ENCODE measurements at places on chromosomes 1 and 21.

DNA sequence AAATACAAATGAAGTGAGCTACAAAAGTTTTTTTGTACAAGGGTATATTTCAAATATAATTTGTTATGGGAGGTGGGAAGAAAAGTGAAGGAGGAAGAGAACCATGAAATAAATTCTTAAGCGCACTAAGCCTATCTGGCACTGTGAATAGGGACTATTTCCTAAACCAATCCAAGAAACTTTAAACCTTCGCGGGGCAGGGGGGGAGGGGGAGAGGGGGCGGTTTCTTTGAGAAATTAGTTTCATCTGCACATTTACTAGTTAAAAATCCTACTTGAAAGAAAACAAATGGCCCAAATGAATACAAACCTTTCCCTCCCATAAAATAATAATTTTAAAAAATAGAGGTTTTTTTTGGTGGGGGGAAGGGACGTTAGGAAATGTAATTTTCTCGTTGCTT, 364 bp downstream of the GOLPH3L start:
- DNase-seq: no peak

- DNase-seq: no peak
Measured at GRCh38 chr21:39518847-39519210, 67.1 kb downstream of the SH3BGR start.

- DNase-seq: no peak
Measured at GRCh38 chr21:27532076-27532475, 565.2 kb upstream of the ADAMTS5 start.

- DNase-seq: no peak
Measured at GRCh38 chr1:89808441-89809117, 12.3 kb upstream of the LRRC8D start.

DNA sequence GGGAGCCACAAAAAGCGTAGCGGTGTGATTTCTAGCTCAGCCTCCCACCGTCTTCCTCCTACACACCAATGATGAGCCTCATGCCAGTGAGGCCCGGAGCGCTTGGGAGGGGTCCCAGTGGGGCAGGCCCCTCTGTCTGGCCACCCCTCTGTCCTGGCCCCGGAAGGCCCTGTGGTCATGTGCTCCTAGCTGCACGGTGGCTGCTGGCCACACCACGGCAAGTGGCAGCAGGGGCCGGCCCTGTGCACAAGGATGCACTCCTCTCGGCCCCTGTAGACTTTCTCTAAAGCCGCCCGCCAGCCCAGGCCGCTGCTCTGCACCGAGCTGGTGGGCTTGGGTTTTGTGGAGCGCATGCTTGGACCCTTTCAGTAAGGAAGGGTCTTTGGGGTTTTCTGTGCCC, 53.6 kb downstream of the KCNAB2 start:
- no peak for DNase-seq

DNA sequence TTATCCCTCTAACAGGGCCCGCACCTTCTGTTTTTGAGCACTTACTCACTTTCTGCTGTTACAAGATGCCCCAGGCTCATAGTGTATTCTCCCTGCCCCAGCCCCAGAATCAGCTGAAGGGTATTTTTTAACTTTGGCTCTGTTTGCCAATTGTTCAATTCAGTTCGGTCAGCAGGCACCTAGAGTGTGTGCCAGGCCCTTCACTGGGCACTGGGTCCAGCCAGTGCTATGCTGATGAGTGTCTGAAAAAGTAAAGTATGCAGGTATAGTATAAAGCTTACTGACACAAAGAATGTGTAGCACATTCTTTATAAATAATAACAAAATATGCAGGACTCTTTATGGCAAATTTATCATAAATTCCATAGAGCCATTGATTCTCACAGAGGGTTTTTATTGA, 35.0 kb downstream of the FHAD1 start:
- no peak for DNase-seq

- DNase-seq: no peak
Measured at GRCh38 chr1:166193057-166193698, 26.4 kb upstream of the FAM78B start.

DNA sequence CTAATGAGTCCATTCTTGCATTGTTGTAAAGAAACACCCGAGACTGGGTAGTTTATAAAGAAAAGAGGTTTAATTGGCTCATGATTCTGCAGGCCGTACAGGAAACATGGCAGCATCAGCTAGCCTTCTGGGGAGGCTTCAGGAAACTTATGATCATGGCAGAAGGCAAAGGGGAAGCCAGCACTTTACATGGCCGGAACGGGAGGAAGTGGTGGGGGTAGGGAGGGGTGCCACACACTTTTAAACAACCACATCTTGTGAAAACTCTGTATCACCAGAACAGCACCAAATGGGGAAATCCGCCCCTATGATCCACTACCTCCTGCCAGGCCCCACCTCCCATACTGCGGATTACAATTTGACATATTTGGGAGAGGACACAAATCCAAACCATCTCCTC, 43.9 kb downstream of the NOS1AP start:
- DNase-seq: no peak

DNA sequence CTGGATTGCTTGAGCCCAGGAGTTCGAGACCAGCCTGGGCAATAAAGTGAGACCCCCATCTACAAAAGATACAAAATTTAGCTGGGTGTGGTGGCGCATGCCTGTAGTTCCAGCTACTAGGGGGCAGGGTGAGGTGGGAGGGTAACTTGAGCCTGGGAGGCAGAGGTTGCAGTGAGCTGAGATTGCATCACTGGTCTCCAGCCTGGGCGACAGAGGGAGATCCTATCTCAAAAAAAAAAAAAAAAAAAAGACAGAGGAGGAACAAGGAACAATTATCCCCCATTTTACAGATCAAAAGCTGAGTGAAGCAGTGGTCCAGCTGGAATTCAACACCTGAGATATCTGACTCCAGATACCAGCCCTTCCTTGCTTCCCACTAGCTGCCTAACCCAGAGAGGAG, 34.8 kb downstream of the L1TD1 start:
- DNase-seq: no peak
